ENCODE measurements at places on chromosomes 5 and 9.

DNA sequence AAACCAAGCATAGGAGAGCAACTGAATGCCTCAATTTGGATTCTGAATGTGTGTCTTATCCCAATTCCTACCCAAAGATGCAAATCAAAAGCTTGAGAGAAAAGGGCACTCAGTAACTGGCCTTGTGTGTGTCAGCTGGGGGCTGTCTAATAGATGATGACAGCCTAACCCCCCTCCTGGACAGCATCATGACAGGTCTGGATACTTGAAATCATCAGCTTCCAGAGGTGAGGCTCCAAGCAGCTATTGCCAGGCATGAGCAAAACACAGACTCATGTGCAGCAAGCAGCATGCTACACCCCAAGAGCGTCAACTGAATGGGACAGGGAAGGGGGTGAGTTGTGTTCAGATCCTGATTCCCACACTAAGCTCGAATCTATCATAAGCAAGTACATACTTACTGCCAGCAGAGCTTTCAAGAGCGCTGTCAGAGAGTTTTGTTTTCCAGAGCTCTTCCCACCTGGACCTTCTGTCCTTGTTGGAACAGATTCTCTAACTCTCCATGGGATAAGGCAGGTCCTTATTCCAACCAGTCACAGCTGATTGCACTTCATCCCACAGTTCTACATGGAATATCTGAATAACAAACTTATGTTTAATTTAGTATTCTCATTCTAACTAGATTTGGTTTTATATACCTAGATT lies 467.5 kb downstream of the DTWD2 start:
- no peak for DNase-seq

DNA sequence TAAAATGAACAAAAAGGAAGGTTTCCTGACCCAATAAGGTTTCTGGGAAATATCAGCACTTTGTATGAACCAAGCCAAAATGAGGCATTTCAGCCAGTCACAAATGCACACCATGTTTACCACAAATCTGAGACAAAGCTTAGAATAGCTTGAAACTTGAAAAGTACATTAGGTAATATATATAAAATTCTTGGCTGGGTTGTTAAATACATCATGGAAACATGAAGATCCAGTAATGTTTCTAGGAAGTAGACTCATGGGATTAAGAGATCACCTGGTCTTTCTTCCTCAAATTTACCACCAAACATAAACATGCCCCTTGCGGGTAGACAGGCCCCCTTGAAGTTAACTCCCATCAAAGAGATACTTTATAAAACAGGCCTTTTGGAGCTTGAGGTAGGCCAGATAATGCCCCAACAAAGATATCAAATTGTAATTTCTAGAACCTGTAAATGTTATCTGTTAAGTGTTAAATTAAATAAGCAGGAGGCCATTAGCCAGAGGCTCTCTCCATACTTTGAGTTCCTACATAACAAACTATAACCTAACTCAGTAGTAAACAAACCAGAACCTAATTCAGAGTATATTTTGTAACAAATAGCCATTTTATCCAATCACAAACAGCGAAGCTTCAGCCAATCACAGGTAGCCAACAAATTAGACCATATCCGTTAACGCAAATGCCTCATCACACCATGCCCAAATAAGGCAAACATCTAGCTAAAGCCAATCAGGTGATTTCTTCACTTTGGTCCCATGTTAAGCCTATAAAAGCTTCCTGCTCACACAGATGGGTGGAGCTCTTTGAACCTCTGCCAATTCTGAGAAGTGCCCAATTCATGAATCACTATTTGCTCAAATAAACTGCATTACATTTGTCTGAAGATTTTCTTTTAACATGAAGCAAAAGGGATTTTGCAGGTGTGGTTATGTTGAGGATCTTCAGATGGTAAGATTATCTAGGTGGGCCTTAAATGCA lies 127.9 kb upstream of the TARS1 start:
- no peak for DNase-seq

DNA sequence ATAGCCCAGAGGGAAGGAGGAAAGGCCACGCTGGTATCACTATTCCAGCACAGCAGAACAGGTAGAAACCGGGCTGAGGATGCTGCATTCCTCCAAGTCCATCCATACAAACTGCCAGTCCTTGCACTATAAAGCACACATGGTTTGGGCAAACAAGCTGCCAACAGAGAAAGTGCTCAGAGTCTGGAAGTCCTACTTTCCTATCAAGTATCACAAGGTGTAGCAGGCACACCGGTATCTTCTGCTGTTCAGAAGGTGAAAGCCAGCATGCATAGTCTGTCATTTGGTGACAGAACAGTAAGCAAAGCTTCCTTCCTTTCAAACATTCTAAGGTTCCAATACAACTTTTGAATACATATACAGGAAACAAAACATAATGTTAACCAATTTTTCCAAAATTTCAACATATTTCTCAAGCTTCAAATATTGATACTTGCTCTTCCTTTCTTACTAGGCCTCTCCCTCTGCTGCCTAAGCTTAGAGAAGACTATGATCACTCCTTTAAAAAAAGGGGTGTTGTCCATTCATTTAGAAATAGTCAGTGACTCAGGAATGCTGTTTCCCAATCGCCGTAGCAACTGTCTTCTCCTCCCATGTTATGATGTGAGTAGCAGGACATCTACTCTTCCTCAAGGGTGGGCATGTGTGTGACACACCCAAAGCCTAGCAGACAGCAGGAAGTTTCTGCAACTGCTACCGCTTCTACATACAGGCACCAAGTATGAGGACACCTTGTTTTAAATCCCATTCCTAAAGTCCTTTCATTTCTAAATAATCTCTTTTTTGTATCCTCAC lies 14.7 kb downstream of the DIAPH1 start:
- DNase-seq = no peak

DNA sequence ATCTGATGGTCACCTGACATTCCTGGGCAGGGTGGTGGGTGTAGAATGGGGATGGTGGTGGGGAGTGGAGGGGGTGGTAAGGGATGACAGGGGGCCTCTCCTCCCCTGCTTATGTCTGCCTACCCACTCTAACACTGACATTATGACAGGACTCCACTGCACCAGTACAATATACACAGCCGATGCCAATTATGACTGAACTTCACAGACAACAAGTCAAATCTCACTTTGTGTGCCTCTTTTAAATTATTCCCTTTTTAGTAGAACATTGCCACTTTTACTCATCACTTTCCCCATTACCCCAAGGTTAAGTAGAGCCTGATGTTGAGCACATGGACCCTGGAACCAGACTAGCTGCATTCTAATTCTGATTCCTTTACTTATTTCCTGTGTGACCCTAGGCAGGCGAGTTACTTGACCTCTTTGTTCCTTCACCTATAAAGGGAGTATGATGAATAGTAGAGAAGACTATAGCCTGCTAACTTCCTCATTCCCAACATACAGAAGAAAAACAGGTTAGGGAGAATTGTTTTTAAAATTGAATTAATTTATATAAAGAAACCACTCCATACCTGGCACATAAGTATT lies 464.7 kb downstream of the DMRT2 start:
- DNase-seq = no peak

DNA sequence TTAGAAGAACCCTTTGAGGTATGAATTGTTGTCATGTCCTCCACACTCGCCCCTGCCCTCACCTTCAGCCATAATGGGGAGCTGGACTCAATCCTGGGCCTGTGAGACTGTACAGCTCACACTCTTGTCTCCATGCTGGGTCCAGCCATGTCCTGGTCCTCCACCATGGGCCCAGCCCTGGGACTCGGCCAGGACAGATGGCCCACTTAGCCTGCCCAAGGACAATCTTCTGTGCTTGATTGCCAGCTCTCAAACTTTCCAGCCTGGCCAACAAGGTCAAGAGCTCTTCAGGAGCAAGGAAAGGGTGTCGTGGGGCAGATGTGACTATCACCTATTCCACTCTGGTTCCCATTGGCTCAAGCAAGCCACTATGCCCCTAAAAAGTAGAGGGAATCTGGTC lies 90.8 kb downstream of the HRH2 start:
- no peak for DNase-seq

GRCh38 chr5:108814551-108814950 lies 66.9 kb downstream of the FER start:
- no peak for DNase-seq

DNA sequence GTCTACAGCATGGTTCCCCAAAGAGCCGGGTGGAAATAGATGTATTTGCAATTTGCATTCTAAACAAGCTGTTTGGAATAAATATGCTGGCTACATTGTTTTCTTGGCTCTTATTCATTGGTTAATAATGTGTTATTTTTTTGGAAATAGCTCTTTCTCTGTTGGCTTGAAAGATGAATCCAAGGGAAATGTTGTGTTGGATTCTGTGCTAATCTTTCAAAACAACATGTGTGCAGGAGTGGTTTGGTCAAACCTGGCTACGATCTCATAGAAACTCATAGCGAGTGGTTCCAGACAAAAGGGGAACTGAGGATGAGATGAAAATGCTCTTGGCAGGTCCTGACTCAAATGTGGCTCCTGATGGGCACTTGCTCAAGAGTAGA lies 63.7 kb upstream of the CXCL14 start:
- no peak for DNase-seq

- DNase-seq = no peak
Measured at GRCh38 chr5:146744068-146744745, 134.3 kb downstream of the PPP2R2B start.

DNA sequence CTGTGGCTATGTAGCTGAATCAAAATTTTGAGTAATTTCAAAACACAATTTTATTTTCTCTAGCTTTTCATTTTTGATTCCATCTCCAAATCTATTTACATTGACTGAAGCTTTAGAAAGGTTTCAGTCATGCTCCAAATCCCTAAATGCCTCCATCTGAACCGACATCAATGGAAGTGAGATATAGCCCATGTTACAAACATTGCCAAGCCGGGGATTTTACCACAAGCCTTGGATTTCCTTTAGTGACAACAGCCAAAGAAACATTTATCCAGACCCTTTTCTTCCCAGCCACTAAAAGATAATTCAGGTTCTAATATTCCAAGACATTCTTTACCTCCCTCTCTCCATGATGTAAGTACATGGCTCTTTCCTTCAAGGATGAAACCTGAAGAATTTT lies 1087.7 kb upstream of the SEMA6A start:
- DNase-seq = no peak

DNA sequence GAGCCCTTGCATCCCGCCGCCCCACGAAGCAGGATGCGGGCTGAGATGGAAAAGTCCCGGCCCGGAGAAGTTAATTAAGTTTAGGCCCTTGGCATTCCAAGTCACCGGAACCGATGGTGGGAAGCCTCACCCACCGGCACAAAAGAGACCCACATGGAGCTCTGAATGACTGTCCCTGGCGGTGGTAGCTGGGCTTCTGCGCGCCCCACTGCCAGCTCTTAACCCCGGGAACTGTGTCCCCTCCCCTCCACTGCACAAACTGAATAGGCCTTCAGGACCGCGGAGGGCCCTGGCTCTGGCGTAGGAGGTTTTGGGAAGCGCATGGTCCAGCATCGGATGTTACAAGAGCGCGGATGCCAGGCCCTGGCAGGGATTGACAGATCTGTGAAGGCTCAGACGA lies 291.1 kb upstream of the TUT7 start:
- no peak for DNase-seq

- DNase-seq = no peak
Measured at GRCh38 chr9:85041466-85042137, 372.1 kb downstream of the NTRK2 start.

DNA sequence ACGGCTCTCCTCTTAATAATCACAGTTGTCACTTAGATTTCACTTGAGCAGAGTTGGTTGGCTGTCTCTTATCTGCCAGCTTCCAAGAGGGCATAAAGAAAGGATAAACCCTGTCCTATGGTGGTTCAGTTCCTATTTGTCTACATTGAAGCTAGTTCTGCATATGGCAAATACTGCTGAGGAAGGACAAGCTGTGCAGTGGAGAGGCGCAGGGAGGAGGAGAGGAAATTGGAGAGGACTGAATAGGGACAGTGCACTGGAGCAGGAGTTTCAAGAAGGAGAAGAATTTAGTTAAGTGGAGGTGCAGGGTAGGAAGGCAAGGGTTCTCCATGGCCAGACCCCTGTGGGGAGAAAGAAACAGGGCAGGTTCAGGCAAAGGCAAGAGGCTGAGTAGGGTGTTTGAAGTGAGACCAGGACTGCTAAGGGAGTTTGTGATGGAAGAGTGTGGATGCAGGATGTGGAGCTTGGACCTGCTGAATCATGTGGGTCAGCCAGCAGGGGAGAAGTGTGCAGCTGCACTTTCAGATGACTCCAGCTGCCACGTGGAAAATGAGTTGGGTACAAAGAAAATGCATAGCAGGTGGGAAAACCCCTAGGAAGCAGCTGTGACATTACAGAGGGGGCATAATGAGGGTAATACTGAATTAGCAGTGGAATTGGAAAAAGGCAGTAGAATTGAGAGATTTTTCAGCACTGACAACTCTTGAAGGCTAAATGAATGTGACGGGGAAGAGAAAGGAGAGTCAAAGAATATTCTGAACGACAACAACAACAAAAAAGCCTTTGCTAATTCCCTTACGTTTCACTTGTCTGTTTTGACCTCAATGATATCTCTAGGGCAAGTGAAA lies 66.8 kb downstream of the MAMDC2 start:
- no peak for DNase-seq
